Esophagus muscularis mucosa (tissue), 4 donors: ENCODE measurements at places on chromosomes 16 and 17. TPM values are rescaled to one million over a fixed set of nuclear protein-coding genes. Genes with fewer than 3 reads are reported as not detected.

The SLC5A2 gene
- total RNA-seq = 0.34 TPM

The KRT15 gene
- not detected for total RNA-seq

The ABHD15 gene
- total RNA-seq = 11.3 TPM

The CCL3 gene
- total RNA-seq = not detected

The LUC7L3 gene
- 65.6 TPM for total RNA-seq

The KDM6B gene
- 101 TPM for total RNA-seq

The SLFN13 gene
- 15.0 TPM for total RNA-seq

The MSI2 gene
- 28.8 TPM for total RNA-seq

The MEIOC gene
- 0.13 TPM for total RNA-seq

The MYH13 gene
- not detected for total RNA-seq

The TBC1D3G gene
- total RNA-seq = not detected

DNA sequence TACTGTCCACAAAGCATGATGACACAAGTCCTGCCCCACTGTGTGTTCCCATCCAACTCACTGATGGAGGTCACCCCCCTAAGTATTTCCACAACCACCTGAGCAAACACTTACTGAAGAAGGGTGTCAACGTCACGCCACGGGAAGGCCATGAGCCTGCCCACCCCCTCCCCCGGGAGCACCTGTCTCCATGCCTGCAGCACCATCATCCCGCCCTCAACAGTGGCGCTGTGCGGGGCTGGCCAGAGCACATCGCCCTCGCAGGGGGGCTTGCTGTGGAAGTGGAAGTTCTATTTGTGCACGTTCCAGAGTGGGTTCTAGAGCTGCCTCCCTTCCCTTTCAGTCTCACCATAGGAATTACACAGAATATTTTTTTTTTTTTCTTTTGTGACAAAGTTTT lies 4.3 kb upstream of the MBTPS1 start:
- no peak for DNase-seq

- no peak for DNase-seq
Observed at GRCh38 chr16:71373073-71373472, 14.6 kb downstream of the CALB2 start.

DNA sequence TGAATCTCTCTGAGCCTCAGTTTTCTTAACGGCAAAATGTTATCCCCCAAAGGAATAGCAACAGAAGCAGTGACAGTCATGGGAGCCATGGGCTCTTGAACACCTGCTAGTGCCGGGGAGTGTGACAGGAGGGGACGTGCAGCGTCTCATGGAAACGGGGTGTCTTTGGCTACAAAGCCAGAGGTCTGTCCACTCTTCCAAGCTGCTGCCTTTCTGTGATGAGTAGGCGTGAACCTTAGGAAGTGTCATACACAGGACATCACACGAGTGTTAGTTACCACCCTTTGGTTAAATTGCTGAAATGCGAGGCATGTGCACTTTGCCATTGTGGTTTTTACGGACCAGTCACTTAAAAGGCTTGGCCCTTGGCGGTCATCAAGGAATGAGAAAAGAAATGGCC lies 93.4 kb downstream of the IRF8 start:
- DNase-seq = no peak

DNA sequence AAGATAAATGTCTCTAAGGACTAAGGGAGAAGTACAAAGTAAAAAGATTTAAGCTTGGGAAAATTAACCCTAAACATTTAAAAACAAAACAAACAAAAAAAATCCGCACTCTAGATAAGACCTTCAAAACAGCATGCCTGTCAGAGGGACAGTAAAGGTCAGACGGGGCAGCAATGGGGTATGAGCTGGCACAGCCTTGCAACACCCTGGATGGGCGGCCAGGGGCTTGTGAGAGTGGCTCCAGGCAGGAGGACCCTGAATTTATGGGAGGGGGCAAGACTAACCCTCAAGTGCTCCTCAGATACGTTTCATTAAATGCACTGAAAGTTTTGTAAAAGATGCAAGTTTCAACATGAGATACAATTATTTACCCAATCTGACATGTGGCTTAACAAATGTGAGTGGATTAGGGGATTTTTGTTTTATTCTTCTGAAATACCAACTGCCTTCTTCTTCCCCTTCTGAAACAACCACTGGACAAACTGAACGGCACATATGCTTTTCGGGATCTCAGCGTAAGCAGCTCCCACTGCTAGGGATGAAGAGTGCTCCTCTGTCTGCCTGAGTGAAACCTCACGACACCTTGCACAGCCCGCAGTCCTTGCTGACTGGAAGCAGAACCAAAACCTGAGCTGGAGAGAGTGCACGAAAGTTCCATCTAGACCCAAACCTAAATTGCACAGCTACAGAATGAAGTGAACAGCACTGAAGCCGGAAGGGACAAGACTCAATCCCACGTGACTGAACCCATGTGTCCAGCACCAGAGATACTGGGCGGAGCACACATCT lies 128.4 kb downstream of the ANKRD11 start:
- DNase-seq = no peak

GRCh38 chr16:61792194-61792909 lies 243.9 kb downstream of the CDH8 start:
- DNase-seq = no peak

- DNase-seq = no peak
Observed at GRCh38 chr16:81687131-81687456, 92.0 kb upstream of the PLCG2 start.

GRCh38 chr17:30565073-30565935 lies 88.1 kb downstream of the GOSR1 start:
- no peak for DNase-seq

- DNase-seq = no peak
Observed at GRCh38 chr16:77745972-77746371, 23.7 kb downstream of the NUDT7 start.

GRCh38 chr17:44848961-44849489 lies 1.3 kb downstream of the HIGD1B start:
- no peak for DNase-seq

- no peak for DNase-seq
Observed at GRCh38 chr16:55709801-55710200, 54.0 kb downstream of the SLC6A2 start.

DNA sequence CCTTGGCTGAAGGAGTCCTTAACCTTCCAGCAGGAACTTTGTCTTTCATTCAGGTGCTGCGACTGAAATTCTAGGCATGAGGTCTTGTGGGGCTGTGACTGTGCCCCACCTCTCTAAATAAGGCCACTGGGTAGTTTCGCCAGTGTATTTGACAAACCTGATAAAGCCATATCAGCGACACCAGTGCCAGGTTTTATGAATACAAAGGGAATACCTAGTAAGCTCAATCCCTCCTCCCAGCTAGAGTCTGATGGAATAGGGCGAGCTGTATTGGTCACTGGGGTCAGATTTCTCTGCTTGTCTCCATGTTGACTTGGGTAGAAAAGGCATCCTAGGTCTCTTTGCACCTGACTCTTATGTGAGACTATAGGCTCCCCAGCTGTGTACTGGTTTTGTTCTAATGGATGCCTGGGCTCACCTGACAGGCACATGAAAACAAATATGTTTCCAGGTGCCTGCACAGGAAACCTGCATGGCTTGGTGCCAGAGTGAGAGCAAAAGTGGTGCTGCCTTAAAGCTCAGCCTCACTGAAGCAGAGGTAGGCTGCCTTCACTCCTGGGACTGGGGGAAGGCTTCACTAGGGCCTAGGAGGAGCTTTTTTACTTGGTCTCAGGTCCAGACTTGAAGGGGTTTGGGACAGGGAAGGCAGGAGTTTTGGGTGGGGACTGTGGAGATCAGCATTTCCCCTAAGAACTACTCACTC lies 8.3 kb downstream of the SLC7A6 start:
- DNase-seq = no peak

- DNase-seq = no peak
Observed at GRCh38 chr16:80601182-80601581, 60.4 kb downstream of the DYNLRB2 start.

DNA sequence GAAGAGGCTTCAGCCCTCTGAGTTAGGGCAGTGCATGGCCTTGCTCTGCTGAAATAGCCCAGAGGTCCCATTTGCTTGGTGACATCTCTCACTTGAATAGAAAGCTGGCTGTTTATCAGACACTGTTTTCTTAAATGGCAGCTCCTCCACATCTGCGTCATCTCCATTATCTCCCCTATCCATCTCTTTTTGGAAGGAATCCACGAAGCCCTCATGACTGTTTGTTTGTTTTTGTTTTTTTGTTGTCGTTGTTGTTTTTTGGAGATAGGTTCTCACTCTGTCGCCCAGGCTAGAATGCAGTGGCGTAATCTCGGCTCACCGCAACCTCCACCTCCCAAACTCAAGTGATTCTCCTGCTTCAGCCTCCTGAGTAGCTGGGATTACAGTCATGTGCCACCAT lies 16.6 kb downstream of the NAA60 start:
- DNase-seq = no peak

DNA sequence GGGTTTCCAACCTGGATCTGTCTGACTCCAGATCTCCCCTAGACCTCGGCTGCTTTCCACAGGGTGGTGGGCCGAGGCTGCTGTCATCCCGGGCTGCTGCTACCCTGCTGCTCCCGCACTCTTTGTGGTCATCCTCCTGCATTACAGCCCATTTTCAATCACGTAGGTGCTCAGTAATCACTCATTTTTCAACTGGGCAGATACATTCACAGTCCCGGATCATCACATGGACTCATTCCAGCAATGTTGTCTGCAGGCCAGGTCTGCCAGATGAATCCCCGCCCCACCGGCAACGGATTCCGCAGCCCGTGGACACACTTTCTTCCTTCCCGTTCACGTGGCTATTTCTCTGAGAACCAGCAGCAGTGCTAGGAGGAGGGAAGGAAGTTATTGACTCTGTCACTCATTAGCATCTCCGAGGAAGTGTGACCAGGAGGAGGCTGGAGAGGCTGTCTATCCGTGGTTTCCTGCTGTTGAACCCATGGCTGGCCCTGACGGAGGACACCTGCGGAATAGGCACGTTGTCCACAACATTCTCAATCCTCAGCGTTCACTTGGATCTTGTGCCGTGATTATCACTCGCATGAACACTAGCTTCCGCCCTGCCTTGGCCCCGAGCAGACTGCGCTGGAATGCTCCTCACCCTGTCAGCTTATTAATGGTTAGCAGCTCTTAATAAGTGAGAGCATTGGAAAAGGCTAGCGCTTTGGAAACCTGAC lies 14.7 kb upstream of the ZCCHC14 start:
- no peak for DNase-seq

GRCh38 chr17:81234940-81235821 lies 3.7 kb downstream of the TEPSIN start:
- DNase-seq = no peak

DNA sequence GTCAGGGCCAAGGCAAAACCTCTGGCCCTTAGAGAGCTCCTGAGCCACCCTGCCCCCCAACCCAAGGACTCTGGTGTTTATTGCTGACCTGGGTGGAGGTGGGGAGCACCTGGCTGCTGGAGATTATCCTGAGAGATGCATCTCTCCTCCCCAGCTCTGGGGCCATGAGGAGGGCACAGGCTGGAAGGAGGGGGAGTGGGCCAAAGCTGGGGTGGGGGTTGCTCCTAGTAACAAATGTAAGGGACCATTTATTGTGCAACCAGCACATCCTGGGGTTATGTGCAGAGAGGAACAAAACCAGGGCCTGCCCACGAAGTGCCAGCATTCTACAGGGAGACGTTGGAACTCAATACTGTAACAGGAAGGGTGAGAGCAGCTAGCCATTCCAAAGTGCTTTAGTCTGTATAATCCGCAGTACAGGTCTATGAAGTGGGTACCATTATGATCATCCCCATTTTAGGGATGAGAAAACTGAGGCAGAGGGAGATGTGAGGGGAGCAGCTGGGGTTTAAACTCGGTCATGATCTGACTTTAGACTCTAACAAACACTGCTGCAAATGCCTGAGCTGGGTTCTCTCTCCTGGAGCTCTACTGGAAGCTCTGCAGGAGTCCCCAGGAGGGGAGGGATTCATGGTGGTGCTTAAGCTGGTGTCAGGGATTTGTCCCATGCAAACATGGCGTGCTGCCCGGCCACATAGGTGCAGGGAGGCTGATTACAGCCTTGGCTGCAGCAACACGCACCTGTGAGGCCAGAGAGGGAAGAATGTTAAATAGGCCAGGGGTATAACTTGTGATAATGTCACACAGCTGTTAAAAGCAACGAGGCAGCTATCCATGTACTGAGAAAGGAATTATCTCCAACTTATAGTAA lies 1.4 kb upstream of the RHBDF2 start:
- no peak for DNase-seq

DNA sequence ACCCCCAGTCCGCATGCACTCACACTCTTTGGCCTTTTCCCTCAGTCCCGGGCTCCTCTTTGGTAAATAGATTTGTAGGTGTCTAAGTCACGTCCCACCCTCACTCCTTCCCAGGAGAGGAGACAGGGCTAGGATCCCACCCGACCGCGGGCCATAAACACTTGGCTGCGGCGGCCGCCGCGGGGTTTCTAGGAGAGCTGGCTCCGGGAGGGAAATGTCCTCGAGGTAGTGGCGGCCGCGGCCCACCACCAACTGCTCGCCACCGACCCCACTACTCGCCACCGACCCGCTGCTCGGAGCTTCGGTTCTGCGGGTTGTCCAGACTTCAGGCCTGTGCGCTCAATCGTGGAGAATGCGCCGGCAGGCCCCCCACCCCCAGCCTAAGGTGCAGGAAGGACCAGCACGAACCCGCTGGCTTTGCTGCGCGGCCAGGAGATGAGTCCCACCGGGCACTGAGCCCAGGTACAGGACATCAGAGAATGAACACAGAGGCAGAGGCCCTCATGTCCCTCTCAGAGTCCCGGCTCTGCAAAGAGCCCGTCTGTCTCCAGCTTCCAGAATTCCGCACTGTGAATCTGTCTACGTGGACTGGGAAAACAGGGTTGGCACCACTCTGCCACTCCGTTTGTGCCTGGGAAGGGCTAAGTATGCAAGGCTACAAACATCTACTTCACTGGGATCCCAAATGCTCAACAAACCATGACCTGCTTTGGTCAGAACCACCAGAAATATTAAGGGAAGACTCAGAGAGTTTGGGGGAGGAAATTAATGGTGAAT lies 2.5 kb downstream of the PRAC2 start:
- no peak for DNase-seq

DNA sequence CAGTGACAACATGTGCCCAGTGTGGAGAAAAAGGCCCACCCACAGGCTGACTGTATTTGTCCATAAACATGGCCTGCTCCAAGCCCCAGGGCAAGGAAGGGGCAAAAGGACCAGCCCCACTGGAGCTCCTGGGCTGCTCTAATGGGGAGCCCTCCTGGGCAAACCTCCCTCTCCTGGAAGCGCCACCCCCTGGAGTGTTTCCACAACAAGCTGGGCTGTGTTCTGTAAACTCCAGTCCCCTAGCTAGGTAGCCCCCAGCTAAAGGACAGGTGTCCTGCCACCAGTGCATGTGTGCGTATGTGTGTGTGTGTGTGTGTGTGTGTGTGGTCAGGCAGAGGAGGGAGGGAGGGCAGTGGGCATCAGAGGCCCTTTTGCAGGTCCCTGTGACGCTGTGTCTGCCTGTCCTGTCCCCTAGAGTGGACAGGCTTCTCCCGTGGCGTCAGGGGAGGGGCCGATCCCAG lies 11.3 kb upstream of the STAC2 start:
- DNase-seq = no peak

GRCh38 chr16:53546988-53547391 lies 44.0 kb upstream of the AKTIP start:
- DNase-seq = no peak

DNA sequence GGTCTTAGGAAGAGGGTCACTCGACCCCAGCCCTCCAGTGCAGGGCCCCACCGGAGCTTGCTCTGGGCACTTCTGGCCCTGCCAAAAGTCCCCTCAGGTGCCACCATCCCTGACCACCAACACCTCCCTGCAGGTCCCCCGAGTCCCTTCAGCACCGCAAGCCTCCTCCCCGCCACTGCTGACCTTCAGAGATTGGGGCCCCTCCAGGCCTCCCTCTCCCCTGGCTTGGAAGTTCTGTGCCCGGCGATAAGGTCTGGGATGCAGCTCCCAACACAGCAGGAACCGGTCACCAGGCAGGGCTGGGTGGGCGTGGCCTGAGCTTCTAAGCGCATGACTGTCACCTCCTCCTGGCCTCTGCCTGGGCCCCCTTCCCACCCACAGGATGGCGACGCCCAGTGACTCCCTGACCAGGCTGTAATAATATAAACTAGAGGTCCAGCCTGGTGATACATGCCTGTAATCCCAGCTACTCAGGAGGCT lies 11.2 kb downstream of the PIEZO1 start:
- DNase-seq = no peak
